ENCODE measurements at places on chromosomes 4 and X.

- DNase-seq: peak; percentile 12
These were observed 69.3 kb downstream of the BMP2K start for GRCh38 chr4:78845472-78845871.

DNA sequence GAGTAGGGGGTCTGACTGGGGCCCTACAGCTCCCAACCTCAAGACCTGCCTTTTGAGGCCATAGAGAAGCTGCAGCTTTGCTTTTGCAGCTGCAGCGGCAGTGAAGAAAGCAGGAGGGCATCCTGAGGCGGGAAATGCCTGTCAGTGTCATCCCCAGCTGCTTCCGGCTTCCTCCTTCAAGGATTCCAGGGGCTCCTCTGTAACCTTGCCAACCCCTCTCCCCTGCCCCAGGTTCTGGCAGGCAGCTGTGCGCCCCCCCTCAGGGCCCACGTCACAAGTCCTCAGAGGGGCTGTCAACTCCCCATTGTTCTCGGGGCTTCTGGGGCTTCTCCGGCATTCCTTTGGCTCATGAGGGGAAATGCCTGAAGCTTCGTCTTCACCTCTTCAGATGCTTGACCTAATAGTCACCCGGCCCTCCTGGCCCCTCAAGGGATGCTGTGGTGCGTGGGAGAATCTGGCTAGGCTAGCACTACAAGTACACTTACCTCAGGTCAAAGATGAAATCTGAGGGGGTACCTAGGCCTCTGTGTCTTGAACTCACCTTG is 31.9 kb downstream of the APLN start:
- DNase-seq: no peak

GRCh38 chrX:40005292-40006011 is 92.3 kb downstream of the BCOR start:
- no peak for DNase-seq

DNA sequence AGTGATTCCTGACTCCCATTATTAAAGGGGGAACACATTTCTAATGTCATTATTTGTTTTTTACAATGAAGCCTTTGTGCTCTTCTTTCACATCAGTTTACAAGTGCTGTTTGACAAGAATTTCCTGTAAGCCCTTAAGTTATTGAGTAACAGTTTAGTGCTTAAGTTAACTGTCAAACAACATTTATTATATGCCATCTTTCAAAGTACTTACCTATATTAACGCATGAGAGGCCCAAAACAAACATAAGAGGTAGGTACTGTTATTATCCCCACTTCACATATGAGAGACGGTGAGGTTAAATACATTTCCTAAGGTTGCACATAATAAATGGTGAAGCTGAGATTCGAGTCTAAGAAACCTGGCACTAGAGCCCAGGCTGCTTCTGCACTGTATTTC is 56.0 kb upstream of the MAGED1 start:
- no peak for DNase-seq

- no peak for DNase-seq
These were observed 23.0 kb downstream of the ZNF81 start for GRCh38 chrX:47859686-47860085.

- no peak for DNase-seq
These were observed 77.3 kb downstream of the GALNT7 start for GRCh38 chr4:173245952-173246351.

DNA sequence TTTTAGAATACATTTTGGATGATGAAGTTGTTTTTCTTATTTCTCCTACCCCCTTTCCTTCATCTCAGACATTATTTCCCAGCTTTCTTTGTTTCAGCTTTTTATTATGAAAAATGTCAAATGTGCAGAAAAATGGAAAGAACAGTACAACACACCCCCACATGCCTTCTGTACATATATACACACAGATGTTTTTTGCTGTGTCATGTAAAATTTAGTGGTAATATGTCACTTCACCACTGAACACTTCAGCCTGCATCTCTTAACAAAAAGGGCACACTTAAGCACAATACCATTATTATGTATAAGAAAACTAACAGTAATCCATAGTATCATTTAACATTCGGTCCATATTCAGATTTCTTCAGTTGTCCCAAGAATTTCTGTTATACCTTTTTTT is 37.8 kb downstream of the OCRL start:
- DNase-seq: no peak

DNA sequence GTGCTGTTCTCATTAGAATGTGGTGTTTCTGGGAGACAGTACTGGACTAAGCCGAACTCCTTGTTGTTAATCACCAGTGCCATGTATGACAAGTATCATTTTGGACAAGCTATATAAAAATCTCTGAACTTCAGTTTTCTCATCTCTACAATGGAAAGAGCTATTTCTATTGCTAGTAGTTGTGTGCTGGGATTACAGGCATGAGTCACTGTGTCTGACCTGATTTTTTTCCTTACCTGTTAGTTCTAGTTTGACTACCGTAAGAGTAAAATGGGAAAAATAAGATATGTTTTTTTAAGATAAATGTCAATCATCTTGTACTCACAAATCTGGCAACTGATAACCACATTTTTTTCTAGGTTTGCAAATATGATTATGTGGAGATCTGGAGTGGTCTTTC is 192.3 kb downstream of the TLL1 start:
- DNase-seq: no peak

DNA sequence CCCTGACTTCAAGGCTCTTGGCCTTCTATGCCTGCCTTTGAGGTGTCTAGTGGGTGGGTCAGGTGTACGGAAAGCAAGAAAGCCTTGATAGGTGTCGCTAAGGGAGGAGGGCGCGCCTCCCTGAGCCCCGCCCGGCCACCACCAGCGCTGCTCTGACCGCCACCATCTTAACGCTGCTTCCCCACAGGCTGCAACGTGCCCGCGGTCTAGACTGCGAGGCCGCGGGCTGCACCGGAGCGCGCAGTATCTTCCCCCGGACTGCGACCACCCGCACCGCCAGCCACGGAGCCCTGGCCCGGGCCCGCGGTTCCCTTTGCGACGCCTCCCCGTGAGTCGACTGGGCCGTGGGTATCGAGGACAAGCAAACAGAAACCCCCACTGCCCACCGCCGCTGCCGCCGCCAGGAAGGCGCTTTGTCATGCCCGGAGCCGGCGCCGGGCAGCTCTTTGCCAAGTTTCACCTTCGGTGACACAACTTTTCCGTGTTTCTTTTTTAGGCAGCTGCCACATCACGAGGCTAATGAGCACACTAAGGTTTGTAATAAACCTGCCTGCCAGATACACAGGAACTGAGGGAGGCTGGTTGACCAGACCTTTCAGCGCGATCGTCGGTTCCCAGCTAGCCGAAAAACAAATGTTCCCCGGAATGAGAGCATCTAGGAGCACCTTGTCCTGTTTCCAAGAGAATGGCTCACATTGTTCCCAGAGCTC is 335.8 kb upstream of the F9 start:
- DNase-seq: no peak

GRCh38 chr4:113607998-113608397 is 153.5 kb downstream of the CAMK2D start:
- no peak for DNase-seq

DNA sequence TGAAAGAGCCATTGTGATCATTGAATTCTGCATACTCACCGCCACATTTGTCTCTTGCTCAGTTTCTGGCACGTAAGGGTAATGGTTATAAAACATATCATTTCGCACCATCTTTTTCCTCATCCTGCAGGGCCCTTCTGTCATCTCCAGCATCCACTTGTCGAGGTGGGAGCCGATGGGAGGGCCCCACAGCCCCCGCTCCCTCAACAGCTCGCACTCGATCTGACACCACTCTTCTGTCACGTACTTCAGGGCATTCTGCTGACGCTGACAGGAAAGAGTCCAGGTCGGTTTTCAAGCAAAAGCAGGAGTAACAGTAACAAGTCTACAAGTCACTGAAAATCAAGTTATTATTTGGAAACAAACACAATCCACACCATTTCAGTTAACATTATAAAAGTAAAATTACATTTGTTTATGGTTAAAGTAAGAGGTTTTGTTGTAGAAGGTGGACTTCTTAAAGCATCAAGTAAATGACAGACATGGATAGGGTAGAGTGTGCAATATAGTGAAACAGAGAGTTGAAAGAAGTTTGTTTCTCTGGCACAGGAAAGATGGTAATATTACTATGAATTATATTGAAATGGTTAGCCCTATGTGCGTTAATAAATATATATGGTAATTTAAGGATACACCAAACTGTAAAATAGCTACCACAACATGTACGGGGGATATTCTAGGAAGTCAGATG is 150.6 kb downstream of the CDS1 start:
- no peak for DNase-seq

GRCh38 chrX:7077241-7078230 is 70.0 kb upstream of the STS start:
- DNase-seq: no peak

- DNase-seq: no peak
These were observed 226.5 kb downstream of the FBXO8 start for GRCh38 chr4:174056959-174057358.

- DNase-seq: no peak
These were observed 57.0 kb downstream of the ING2 start for GRCh38 chr4:183561905-183562304.

GRCh38 chr4:146842876-146843275 is 102.8 kb downstream of the TTC29 start:
- DNase-seq: no peak

- DNase-seq: peak; percentile 47
These were observed 172.0 kb upstream of the GLRA2 start for GRCh38 chrX:14357314-14357713.

DNA sequence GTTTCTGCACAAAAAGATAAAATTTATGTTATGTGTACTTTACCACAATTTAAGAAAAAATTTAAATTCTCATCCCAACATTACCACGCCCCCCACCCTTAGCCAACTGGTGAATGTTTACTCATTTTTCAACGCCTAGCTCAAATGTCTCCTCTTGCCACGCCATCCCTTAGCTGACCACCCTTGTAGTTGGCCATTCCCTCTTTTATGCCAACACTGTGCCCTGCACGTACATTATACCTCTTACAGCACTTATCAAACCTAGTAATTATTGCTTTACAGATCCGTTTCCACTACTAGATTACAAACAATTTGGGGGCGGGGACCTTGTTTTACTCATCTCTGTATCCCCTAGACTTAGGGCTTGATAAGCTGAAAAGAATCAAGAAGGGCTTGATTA is 644 bp downstream of the ERCC6L start:
- no peak for DNase-seq

DNA sequence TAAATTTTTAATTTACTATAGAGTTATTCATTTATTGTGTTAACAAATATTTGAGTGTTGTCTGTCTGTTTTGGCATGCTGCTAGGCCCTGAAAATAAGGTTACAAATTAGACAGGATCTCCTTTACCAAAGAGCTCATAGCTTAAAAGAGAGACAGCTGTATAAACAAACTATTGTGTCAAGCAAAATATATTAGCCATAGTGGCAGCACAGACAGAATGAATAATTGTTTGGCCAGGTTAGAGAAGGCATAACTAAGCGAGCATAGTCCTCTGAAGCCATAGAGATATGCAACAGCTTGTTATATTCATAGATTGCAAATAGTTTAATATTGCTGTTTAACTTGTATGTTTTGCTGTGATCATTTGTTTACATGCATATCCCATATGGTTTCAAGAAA is 66.7 kb upstream of the NDUFC1 start:
- DNase-seq: peak; percentile 5

DNA sequence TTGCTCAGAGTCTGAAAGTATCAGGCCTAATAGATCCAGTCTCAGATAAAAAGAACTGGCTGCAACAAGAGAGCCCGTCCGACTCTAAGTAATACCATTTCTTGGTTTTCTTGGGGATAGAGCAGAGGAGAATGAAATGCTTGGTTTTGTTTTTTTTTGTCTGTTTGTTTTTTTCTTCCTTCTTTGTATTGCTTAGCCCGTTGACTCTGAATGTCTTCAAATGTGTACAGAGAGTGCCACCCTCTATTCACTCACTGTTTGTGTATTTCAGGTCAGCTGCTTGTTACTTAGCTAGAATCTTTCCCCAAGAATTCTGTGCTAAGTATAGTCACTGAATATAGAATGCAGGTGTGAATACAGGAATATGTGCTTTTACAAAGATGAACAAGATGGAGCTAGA is 5.7 kb upstream of the TMEM156 start:
- no peak for DNase-seq

DNA sequence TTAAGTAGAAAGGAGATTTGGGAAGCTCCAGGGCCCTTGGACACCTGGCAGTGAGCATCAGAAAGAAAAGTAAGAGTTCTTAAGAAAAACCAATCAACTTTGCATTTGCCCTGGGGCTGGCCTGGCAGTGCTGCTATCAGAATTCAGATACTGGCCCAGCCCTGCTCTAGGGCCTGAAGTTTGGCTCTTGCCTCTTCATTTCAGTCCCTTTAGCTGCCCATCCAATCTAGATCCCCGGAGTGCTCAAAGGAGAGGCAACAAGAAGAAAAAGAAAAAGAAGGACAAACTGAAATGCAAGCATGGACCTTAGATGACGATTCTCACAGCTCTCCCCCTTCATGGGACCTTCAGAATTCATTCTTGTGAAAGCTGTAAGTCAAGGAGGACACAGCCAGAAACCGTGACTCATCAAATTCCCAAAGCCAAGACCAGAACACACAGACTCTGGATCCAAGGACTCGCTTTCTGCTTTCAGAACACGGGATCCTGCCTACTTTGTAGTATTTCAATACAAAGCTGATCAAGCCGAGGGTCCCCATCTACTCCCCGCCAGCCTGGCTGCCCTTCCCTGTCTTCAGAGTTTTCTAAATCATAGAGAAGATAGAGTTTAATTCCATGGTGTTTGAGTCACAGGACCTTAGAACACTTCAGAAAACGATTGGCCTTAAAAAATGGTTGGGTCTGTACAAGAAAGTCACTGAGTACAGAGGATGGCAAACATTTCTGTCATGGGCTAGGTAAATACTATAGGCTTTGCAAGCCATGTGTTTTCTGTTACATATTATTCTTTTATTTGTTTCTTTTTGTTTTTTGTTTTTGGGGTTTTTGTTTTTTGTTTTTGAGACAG is 103.7 kb downstream of the RBM47 start:
- DNase-seq: peak; percentile 93

GRCh38 chrX:47749185-47749967 is 87.3 kb upstream of the ZNF81 start:
- DNase-seq: peak; percentile 57

DNA sequence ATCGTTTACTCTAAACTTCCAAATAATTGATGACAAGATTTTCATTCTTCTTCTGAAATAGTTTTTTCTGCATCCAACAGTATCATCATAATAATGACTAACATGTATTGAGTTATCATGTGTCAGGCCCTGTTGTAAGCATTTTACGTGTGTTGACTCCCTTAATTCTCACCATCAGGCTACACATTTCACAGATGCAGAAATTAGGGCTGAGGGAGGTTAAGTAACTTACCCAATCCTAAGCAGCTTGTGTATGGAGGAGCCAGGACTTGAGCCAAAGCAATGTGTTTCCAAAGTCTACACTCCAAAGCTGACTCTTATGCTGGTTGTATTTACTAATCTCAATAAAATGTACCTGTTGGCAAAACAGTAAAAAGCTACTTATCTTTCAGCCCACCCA is 11.2 kb upstream of the KDR start:
- DNase-seq: no peak

GRCh38 chrX:124651031-124651430 is 304.7 kb downstream of the SH2D1A start:
- no peak for DNase-seq

GRCh38 chrX:103220511-103221323 is 5.8 kb downstream of the BEX4 start:
- no peak for DNase-seq

All from fibroblast of mammary gland (primary cell).